ENCODE measurements at places on chromosomes 6 and 20.

GRCh38 chr6:147853574-147853973, 345.1 kb downstream of the SAMD5 start:
- DNase-seq: no peak

GRCh38 chr20:21326700-21327099, 23.6 kb downstream of the XRN2 start:
- DNase-seq: no peak

DNA sequence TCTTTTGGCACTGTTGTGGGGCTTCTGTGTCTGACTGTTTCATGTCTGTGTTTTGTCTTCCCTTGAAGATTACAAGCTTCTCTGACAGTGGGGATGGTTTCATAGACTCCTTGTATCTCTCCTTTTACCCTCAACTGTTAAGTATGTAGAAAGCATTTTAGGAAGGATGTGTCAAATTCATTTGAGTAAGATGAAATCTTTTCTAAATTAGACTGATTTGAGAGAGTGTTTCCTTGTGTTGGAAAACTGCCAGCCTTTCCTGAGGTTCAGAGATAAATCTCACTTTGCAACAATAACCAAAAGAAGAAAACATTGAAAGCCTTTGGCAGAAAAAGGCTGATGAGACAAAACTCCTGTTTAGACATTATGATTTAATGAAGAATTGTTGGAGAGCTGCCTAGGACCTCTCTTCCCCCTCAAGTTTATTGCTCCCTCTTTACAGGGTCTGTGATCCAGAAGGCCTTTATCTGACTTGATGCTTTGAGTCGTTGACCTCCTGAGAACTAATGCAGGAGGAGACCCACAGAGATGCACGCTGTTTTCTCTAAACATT, 68.3 kb downstream of the ANKS1A start:
- DNase-seq: no peak

GRCh38 chr6:72626126-72626525, 4.3 kb downstream of the KCNQ5 start:
- no peak for DNase-seq

DNA sequence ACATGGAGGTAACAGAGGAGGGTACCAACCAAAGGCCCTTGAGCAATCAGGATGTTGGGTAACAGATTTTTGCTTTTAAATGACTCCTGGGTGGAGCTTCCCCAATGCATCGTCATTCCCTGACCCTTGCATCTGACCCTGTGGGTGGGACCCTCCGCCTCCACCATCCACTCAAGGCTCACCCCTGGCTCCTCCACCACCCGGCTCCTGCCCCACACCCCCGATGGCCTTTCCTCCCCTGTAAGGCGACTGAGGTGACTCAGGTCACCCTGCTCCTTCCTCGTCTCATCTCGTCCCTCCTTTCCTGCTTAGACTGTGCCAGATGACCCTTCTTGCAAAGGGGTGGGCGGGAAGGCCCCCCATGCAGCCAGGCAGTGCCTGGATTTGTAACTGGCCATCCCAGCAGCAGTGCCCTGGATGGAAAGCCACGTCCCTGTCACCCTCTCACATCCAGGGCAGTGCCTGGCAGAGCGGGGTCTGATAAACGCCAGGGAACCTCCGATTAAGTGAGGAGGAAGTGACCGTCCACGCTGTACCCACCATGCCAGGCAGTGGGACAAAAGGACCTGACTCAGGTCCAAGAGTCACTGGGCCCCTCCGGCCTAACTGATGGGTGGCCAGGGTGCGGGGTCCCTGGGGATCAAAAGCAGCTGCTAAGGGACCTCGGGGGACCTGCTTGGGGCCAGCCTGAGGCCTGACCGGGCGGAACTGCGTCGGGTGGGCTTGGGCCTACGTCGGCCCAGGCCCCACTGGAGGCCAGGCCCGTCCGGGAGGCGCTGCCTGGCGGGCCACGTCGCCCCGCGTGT, 624 bp upstream of the NPEPL1 start:
- DNase-seq: no peak

- DNase-seq: no peak
Observed at GRCh38 chr6:83812595-83812994, 40.6 kb upstream of the RIPPLY2 start.

DNA sequence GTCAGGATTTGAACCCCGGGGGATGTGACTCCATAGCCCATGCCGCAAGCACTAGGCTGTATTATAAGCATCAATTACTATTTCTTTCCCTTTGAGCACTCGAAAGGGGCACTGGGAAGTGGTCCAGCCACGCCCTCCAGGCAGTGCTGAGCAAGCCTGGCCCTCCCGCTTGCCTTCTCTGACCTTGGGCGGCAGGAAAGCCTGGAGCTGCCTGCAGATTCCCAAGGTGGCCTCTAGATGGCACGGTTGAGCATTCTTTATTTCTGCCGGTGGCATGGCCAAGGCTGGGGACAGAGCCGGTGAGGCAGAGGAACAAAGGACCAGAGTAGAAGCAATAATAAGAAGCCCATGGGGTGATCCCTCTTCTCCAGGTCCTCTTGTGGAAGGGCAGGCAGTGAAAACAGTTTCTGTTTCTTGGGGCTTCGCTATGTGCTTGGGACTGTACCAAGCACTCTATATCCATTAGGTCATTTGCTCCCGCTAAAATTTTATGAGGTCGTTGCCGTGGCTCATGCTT, 32.0 kb downstream of the ARHGAP40 start:
- peak; percentile 29 for DNase-seq

DNA sequence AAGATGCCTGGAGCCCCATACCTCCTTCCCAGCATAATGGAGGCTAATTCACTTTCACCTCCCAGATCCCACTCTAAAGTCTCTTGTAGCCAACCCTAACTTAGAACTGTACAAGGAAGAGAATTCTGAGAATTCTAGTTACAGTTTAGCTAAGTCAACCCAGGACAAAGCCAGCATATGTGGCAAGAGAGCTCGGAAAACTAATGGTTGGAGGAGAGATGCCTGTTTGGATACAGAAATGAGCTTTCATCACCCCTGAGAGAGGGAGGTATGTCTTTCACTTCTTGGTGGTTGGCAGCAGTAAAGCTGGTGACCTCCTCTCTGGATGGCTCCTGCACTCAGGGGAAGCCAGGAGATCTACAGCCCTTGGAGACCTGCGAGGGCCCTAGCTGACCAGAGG, 252.6 kb upstream of the SUPT3H start:
- no peak for DNase-seq

DNA sequence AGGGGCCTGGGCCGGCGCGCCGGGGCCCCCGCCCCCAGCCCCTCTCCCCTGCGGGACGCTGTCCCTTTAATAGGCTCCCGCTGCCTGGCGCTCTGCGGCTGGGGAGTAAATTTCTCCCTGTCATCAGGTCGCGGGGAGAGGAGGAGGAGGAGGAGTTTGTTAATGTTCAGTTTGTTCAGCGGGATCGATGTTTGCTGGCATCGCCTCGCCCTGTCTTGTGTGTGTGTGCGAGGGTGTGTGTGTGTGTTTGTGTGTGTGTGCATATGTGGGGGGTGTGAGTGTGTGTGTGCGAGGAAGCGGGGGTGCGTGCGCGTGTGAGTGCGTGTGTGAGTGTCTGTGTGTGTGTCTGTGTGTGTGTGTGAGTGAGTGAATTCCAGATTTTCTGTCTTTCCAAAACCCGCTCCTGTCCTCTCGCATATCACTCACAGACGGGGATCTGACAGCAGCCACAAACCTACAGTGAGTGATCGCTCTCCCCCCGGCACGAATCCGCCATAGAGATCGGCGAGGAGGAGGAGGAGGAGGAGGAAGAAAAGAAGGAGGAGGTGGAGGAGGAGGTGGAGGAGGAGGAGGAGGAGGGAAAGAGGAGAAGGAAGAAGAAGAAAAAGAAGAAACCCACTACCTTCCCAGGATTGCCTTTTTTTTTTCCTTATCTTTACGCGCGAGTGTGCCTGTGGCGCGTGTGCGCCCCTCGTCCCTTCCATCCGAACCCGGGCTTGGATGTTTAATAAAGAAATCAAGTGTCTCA, at the start of gene TSHZ2:
TSHZ2 (plus strand) TSS at position 169 of the 748 bp plus-strand sequence. CDS start 936 bp downstream, outside the sequence.
- DNase-seq: peak; percentile 42

DNA sequence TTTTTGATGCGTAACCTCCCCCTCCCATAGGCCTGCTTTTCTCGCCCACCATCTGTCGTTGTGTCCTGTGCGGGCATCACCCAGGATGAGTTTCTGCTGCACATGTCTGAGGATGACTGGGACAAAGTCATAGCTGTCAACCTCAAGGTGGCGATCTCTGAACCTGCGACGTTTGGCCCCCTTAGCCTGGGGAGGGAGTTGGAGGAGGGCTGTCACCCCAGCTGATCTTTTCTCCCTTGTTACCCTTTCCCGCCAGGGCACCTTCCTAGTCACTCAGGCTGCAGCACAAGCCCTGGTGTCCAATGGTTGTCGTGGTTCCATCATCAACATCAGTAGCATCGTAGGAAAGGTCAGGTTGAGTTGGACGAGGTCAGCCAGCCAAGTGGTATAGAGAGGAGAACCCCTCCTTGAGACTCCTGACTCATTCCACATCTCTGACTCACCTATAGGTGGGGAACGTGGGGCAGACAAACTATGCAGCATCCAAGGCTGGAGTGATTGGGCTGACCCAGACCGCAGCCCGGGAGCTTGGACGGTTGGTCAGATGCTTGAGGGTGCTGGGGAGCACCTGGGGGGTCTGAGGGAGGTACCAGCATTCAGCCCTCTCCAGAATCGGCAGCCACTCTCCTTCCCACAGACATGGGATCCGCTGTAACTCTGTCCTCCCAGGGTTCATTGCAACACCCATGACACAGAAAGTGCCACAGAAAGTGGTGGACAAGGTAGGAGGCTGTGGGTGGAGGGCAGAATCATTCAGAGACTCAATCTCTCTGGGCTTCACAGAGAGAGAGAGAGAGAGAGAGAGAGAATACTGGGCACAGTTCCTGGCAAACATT, 954 bp downstream of the HSD17B8 start:
- no peak for DNase-seq

DNA sequence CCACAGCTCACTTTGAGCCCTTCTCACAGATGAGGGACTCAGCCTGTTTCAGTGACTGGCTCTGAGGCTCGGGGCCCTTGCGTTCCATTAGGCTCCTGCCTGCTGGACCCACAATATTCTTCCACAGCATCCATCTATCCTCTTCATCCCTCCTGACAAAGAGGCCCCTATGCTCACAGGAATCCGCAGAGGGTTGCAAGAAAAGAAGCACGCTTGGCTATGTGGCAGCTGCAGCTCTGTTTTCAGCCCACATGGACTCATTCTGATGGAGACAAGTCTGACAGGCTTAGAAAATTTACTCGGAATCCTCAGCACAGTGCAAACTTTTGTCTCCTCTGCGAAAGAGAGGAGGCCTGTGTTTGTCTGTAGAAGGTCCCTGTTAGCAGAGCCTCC, 207.5 kb downstream of the SYNDIG1 start:
- DNase-seq: no peak

GRCh38 chr6:14816116-14816859, 429.6 kb upstream of the JARID2 start:
- DNase-seq: no peak

DNA sequence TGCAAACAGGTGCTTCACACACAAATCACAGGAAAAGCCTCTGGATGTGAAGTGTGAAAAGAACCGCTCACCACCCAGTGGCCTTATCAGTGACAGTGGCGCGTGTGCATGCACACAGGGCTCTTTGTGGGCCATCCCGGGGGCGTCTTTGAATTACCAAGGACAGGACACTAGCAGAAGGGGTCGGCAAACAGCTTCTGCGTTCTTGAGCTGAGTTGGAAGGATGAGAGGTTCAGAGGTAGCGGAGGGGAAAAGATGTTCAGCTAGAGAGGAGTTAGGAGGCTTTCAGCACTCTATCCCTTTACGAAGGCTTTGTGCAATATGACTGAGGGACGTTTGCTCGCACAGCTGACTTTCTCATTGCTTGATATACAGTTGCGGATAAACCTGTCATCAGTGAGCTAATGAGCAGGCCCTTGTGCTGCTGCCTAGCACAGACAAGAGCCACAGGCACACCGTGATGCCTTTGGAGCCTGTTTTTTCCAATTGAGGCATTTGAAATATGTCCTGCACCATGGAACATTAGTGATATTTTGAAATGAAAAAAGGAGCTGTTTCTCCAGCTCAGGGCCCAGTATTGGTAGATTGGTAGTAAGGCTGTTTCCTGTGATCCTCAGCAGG, 83.1 kb downstream of the IYD start:
- DNase-seq: no peak

- no peak for DNase-seq
Observed at GRCh38 chr6:143549221-143549948, 37.9 kb upstream of the FUCA2 start.

- DNase-seq: no peak
Observed at GRCh38 chr6:39530201-39530759, 194.9 kb downstream of the KIF6 start.

DNA sequence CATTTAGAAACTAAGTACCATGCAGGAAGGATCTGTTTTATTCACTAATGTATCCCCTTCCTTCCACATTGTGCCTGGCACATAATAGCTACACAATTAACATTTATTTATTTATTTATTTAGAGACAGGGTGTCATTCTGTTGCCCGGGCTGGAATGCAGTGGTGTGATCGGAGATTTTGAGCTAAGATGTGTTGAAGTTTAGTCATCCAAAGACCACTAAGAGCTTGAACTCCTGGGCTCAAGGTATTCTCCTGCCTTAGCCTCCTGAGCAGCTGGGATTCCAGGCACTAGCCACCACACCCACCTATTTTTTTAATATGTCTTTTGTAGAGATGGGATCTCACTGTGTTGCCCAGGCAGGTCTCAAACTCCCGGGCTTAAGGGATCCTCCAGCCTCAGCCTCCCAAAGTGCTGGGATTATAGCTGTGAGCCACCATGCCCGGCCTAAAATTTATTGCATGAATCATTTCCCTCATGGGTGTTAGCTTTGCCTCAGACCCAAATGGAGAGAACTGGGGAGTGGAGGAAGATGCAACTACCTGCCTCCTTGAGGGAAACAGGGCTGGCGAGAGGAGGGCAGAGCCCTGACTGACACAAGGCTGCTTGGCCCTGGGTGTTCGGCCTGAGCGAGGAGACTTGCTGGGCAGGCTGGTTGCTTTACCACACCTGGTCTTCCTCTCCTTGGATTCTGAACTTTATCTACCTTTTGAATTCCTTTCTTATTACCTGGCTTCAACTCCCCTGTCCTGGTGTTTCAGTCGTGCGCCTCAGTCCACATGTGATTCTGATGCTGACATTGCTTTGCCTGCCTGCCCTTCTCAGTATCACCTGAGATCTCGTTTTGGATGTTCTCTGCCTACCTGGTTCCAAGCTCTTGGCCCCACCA, 1.7 kb upstream of the DYNLT1 start:
- DNase-seq: no peak

DNA sequence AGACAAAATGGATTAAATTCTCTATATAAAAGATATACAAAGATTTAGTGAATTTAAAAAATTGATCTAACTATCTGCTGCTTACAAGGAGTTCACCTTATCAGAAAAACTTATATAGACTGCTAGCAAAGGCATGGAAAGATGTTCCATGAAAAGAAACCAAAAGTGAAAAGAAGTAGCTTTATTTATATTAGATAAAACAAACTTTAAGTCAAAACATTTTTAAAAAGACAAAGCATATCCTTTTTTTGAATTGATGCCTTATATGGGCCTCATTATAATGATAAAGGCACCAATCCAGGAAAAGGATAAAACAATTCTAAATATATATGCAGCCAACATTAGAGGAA, 334.2 kb downstream of the MEI4 start:
- DNase-seq: no peak

Measured in stimulated activated CD4-positive, alpha-beta T cell treated with anti-CD3 and anti-CD28 coated beads, Interleukin-1b, Interleukin-23, amount 100 ng/mL, for 24 hours (primary cell).